Cardiac muscle cell (in vitro differentiated cells and primary cell): ENCODE measurements at places on chromosomes 1 and 21. TPM values are rescaled to one million over a fixed set of nuclear protein-coding genes. Genes with fewer than 3 reads are reported as not detected.
A peak's percentile ranks its signal among the peaks of the same experiment; 100 is the strongest.

- peak; percentile 56 for DNase-seq
Measured at GRCh38 chr1:91997607-91998195, 32.1 kb upstream of the EPHX4 start.

DNA sequence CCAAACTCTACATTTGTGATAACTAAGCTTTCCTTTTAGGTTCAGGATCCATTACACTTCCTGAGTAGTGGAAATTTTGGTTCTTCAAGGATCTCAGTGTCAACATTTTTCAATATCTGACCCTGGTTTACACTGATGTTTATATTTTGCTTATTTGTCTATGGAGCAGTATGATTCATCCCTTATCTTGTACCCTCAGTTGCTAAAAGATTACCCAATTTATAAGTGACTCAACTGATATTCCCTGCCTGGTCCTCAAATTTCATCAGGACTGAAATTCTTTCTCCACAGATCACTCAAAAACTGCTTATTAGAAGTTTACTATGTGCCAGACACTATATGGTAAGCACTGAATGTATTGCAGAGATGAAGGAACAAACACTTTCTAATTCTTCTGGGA, 139.1 kb upstream of the CHRM3 start:
- no peak for DNase-seq

- DNase-seq: no peak
Measured at GRCh38 chr1:172754609-172755008, 95.7 kb downstream of the FASLG start.

- no peak for DNase-seq
Measured at GRCh38 chr1:200448034-200448762, 38.4 kb upstream of the ZNF281 start.

- DNase-seq: no peak
Measured at GRCh38 chr1:43247256-43247921, 22.4 kb upstream of the TMEM125 start.

DNA sequence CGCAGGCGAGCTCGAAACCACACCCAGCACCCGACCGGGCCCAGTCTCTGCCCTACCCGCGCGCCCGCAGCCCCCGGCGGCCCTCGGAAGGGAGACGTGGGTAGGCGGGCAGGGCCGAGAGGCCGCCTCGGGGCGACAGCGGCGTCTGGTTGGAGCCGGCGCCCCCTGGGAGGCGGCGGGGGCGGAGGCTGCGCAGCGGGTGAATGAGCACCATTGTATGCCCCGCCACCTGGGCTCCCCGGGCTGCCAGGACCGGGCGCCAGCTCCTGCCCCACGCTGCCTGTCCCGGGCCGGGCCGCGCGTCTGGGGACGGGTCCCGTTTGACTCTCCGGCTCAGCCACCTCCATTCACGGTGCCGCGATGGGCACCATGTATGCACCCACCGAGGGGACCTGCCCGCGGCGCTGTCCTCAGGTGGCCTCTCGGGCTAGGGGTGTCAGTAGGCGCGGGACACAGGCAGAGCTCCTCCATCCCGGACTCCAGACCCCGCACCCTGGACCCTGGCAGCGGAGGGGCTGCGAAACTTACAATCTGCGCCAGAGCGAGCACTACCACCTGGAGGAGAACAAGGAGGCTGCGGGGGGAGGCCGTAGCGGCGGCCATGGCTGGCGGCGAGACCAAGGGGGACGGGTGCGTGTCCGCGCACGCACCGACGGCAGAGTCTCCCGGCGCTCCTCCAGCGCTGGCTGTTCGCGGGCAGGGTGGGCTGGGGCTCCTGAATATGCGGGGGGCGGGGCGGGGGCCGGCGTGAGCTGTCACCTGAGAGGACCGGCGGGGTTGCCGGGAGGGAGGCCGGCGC, at the start of gene COL9A2:
Gene COL9A2, minus strand, starts transcription at position 692 of the 799 bp plus-strand sequence. Its CDS starts 89 bp downstream, at position 603.
- DNase-seq: peak; percentile 48

DNA sequence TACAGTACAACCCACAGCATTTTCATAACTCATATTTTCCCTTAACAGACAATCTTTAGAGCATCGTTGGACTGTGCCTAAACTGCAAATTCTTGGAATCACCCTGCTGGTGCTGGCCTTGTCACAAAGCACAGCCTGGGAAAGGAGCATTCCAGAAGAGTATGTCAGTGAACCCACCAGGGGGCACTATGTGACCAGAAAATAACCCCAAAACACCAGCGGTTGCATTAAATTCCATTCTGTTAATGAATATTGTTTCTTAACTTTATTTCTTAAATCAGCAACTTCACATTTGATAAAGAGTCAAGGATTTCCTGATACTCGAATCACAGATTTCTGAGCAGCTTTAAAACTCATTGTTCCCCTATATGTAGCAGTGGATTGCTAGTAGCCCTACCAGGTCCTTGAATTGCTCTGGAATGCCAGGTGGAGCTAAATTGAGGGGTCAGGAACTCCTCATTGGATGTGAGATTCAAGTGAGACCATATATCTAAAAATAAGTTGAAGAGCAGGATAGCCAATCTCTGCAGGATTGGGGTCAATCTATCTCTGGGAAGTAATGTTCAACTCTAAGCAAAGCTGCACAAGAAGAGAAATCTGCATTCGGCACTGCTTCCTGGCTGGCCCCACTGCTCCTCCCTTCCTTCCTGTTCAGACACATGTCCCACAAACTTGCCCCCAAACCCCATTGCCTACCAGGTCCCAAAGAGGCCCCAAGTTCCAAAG, 12.7 kb upstream of the RAB4A start:
- peak; percentile 79 for DNase-seq

DNA sequence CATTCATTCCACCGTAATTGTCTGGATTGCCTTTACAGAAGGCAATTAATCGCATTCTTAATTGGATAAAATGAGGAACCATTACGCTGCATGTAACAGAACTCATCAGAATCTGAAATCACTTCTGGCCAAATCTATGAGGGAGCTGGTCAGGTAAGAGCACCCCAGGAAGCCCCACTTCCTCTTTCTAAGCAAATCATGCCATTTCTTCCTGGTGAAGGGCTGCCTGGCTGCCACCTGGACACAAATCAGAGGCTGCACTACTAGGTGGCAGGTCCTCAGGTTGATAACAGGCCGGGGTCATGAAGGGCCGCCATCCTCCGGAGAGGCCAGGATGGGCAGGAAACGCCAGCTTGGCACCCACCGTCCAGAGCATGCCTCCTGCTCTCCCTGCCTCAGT, 73.7 kb downstream of the CAPZB start:
- DNase-seq: no peak

GRCh38 chr1:97849345-97850340, 71.2 kb downstream of the DPYD start:
- no peak for DNase-seq

DNA sequence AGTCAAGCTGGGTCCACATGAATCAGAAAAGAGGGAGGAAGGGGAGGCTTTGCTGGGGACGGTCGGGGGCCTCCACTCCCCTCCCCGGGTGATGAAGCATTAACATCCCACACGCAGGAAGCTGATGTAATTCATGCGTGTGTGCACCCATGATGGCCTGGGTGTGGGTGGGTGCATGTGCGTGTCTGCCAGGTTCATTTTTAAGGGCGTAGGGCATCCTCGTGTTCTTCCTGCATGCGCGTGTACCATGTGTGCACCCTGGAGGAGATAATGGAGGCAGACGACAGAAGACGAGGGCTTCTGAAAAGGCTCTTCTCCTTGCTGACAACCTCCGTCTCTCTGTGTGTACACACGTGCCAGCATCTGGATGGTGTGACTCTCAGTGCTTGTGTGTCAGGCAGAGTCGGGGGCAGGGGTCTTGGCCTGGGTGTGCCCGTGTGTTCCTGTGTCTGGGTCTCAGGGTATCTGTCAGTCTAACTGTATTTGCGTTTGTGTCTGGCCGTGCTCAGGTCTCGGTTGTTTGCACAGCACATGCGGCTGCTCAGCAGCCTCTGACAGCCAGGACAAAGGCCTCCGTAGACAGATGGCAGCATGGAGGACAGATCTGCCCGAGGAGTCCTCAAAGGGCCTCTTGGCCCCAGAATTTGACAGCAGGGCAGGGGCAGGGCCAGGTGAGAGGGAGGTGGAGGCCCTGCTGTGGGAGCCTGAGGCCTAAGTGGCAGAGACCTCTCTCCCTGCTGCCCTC, 2.4 kb downstream of the RAP1GAP start:
- DNase-seq: no peak

DNA sequence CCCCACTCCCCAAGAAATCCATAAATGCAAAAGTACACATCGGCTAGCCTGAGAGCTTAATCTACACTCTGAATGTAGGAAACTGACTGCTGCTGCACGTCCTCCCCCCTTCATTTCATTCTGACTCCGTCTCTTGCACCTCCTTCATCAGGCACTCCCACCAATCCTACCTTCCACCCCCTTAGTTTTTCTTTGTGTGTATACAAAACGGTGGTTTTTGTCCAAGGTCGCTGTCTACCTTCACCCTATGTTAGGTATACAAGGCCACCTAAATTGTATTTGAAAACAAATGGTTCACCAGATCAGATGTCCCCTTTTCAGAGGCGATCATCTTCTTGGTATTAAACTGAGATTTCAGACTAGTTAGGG, 1.9 kb downstream of the WDR26 start:
- peak; percentile 42 for DNase-seq

GRCh38 chr1:31871703-31872102, 55.9 kb upstream of the SPOCD1 start:
- DNase-seq: no peak

DNA sequence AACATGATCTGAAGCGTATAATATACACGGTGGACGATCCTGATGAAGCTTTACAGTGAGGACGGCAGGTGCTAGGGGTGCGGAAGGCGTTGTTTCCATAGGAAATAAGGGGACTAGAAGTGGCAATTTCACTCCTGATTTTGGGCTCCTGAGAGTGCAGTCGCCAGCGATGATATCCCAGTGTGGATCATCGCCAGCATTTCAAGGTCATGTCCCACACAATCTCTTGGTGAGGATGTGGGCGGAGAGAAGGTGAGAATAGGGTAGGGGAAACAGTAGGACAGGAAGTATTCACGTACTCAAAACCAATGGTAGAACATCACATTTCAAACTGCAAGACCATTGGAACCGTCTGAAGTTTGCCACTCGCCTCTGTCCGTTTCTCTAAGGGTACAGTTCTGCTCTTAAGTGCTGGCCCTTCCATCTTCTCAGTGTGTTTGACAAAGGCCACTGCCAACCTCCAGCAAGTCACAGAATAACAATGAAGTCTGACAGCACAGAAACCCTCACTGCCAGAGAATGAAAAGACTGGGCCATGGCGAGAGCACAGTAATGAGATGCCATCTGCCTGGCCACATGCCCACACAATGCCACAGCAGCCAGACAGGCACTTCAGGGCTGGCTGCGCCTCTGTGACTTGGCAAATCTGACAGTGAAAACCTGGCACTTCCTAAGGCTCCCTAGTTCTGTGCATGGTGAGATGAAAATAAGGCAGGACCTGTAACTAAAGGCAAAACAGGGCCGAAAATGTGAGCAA, 27.9 kb downstream of the PCSK9 start:
- DNase-seq: no peak

GRCh38 chr1:31027693-31028526, 37.6 kb downstream of the PUM1 start:
- peak; percentile 36 for DNase-seq

DNA sequence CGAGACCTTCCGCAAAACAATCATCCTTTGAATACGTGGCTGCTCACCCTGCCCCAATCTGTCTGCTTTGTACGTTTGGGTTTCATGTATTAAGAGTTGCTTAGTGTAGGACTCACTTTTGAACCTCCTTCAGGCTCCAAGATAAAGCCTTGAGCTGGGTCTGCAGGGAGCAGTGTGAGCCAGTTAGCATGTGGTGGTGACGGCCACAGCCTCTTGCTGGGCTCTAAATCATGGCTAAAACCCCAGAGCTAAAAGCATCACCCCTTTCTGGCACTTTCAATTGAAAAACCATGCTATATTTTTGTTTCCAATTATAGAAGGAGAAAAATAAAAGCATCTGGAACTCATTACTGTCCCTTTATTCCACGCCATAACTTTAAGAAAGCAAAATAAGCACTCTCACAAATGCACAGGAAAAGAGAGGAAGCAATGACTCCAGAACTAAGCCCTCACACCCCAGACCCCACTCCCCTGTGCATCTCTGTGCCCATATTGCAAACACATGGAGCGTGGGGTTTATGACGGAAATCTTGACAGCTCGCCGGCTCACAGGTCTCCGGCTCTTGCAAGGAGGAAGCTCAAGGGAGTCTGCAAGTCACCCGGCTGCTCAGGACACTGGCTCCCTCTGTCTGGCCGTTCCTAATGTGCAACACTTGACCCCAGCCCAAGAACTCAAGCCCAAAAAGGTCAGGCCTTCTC, 135.5 kb downstream of the MIS18A start:
- DNase-seq: no peak

DNA sequence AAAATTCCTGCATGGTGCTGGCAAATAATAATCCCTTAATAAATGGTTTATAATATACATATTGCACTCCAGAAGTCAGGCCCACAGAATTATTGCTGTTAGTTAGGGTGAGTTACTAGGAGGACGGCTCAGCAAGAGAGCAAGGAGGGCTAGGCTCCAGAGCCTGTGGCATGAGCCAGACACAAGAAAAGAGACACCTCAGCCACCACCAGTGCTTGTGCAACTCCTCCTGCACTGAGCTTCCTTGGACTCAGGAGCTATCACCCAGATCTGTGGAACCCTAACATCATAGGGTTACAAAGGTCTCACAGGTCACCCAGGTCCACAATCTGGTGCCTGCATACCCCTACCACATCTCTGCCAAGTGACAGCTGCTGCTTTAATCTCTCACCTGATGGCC, 12.8 kb upstream of the LRRC8D start:
- DNase-seq: no peak

DNA sequence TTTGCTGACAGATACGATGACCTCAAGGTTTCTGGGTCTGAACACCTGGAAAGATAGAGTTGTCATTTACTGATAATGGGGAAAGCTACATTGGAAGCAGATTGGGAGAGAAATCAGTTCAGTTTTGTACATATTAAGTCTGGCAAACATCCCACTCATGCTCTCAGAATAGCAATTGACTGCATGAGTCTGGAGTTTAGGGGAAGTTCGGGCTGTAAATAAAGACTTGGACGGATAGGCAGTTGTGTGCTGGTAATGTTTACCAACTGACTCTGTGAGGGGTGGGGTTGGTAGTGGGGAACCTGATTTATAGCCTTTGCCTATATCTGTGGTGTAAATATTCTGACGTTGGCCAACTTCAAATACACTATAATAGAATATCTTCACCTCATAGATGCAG, 4.0 kb downstream of the H6PD start:
- DNase-seq: no peak

The EDN2 gene
- total RNA-seq: 0.92 and 0.98 TPM in 2 replicates

The KCNN3 gene
- total RNA-seq: 0.81 and 1.5 TPM in 2 replicates

The GPR37L1 gene
- not detected in 2 replicates for total RNA-seq

The AMY1C gene
- total RNA-seq: 0.12 TPM in 1 of 2 replicates, not detected in the other

The TRIM67 gene
- 0.06 TPM in 1 of 2 replicates, not detected in the other for total RNA-seq

The LCE1F gene
- not detected in 2 replicates for total RNA-seq

The ARHGEF19 gene
- 3.5 and 4.0 TPM in 2 replicates for total RNA-seq

The CD5L gene
- total RNA-seq: not detected in 2 replicates

The BGLAP gene
- 0.51 and 0.67 TPM in 2 replicates for total RNA-seq

The CD1B gene
- not detected in 2 replicates for total RNA-seq

The IL24 gene
- total RNA-seq: not detected in 2 replicates

The INKA2 gene
- 7.5 and 11.1 TPM in 2 replicates for total RNA-seq

The SLX9 gene
- total RNA-seq: 26.1 and 31.2 TPM in 2 replicates

The LAD1 gene
- total RNA-seq: 8.4 and 12.6 TPM in 2 replicates

The PLA2G2C gene
- total RNA-seq: not detected in 2 replicates

The CLCA1 gene
- total RNA-seq: not detected in 2 replicates

The TCHH gene
- total RNA-seq: not detected in 2 replicates

The CAPN9 gene
- 0.12 and 0.18 TPM in 2 replicates for total RNA-seq
